Stomach (tissue), 19 donors: ENCODE measurements at places on chromosomes 7 and 10. TPM values are rescaled to one million over a fixed set of nuclear protein-coding genes. Genes with fewer than 3 reads are reported as not detected.
A peak's percentile ranks its signal among the peaks of the same experiment; 100 is the strongest.

The CYP3A4 gene
- total RNA-seq: not detected

GRCh38 chr10:93081834-93082233 lies 8.1 kb downstream of the CYP26A1 start:
- H3K4me3 ChIP-seq: no peak overlapping the region
- H3K4me1 ChIP-seq: peaks cover 8% of the 10 kb centered on the region
- H3K36me3 ChIP-seq: no peaks in the 10 kb centered on the region
- DNase-seq: no peak

The GOT1 gene
- 71.9 TPM for total RNA-seq

- peaks cover 28% of the 10 kb centered on the region for H3K36me3 ChIP-seq
- no peaks in the 10 kb centered on the region for H3K27me3 ChIP-seq
- H3K27ac ChIP-seq: peak overlapping the region; percentile 88
- peaks cover 80% of the 10 kb centered on the region for H3K4me1 ChIP-seq
Observed at GRCh38 chr7:5397736-5398135, 25.9 kb downstream of the TNRC18 start.
